ENCODE measurements at places on chromosomes 4 and X.

- no peak for DNase-seq
Measured at GRCh38 chr4:508675-509638, 9.9 kb downstream of the PIGG start.

DNA sequence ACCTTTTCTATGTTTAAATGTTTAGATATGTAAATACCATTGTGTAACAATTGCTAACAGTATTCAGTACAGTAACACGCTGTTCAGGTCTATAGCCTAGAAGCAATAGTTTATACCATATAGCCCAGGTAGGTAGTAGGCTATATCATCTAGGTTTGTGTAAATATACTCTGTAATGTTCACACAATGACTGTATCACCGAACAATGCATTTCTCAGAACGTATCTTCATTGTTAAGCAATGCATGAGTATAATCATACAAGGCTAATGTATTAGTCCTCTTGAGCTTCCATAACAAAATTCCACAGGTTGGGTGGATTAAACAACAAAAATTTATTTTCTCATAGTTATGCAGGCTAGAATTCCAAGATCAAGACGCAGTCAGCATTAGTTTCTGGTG, 22.7 kb downstream of the ARMCX4 start:
- no peak for DNase-seq

GRCh38 chrX:137425986-137426385, 139.9 kb upstream of the ZIC3 start:
- no peak for DNase-seq

- DNase-seq: peak; percentile 3
Measured at GRCh38 chrX:33434256-33435092, 223.1 kb upstream of the DMD start.

DNA sequence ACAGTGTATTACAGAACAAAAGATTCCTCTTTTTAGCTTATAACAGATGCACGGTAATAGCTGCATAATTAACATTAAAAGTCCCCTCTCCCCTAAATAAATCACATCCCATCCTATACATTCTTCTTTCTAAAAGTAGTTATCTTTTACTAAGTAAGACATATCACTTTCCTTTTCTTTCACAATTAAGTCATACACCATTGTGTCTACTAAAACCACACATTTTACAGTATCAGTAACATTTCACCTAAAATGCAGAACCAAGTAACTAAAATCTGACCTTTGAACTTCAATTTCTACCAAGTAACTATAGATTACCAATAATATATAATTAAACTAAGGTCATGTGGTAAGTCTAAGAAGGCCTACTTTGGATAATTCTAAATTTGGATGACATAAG, 14.2 kb downstream of the DHX15 start:
- no peak for DNase-seq

GRCh38 chr4:21248331-21248730, 548.1 kb downstream of the PACRGL start:
- DNase-seq: no peak

DNA sequence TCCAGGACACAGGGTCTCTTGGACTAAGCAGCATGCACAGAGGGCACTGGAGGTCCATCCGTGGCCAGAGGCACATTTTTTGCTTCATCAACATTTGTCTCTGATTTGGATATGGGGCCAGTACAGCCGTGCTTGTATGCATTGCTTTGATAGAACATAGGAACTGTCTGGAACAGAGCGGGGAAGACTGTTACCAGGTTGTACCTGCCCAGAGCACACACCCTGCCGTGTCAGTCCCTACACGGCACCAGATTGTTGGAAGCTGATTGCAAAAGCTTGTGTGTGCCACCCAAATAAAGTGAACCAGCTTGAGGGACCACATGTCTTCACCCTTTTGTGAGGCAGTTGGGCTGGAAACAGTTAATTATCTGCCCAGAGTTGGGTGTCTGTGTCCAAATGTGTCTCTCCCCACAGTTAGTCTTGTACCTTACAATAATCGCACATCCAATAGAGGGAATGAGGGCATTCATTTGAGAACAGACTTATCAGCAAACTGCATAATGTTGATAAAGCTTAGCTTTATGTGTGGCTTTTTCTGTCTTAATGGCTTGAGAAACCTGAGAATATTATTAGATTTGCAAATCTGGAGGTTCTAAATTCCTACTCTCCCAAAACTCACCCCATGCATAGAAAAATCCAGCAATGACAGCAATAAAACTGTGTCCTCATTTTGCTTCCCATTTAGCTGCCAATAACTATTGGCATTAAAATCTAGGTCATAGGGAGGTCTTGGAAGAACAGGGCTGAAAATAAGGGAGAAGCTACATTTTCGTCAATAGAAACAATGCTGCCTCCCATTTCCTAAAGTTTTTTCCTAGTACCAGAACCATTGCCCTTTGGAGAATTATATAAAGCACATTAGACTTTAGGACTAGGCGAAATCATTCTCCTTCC, 21.2 kb downstream of the KLF3 start:
- DNase-seq: no peak

All from activated CD4-positive, alpha-beta T cell treated with anti-CD3 and anti-CD28 coated beads for 24 hours (primary cell).